CD4-positive, alpha-beta T cell treated with Interleukin-6 at 100 ng/mL for 8 hours (primary cell): ENCODE measurements at places on chromosomes 16 and 17.

- DNase-seq = no peak
Observed at GRCh38 chr17:44917456-44917855, 2.2 kb upstream of the GFAP start.

DNA sequence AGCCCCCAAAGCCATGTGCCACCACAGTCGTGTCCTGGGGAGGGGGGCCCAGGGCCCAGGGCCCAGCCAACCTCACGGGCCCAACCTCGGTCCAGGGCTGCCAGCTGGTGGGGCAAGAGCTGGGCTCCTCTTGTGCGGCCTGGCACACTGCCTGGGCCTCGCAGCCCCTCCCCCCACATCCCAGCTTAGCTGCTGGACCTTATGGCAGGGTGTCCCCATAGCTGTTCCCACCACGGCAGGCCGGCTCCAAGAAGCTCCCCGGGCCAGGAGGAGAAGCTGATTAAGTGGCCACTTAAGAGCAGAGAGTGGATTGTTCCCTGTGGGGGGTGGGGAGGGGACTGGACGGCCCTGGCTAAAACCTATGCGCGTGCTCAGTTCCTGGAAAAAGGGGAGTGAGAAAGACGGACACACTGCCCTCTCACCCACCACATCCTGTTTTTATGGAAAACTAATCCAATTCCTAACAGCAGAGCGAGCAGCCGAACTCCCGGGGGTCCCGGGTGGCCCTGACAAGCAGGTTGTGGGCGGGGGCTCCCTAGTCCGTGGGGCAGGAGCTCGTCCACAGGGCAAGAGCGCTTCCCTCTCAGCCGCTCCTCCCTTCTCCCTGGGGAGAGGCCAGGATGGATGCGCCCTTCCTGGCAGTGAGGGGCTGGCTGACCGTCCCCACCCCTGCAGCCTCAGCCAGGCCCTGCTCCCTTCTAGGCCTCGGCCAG, 16.8 kb downstream of the PIEZO1 start:
- no peak for DNase-seq

DNA sequence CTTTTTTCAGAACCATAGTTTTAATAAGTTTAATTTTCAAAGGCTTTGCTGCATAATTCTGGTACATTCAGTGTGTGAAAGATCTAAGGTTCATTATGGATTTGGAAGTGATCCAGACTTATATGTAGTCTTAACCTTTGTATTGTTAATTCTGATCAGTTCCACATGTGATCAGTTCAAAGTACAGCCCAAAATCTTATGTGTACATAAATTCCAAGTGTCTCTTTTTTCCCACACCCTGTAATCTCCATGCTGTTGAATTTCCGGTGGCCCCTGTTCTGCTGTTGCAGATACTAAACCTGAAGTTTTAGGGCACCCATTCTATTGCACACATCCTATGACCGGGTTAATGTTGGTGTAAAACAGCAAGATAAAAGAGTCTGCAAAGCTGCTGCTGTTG, 1147.5 kb upstream of the CDH8 start:
- no peak for DNase-seq

GRCh38 chr17:45315648-45316433, 979 bp downstream of the MAP3K14 start:
- no peak for DNase-seq

- DNase-seq = no peak
Observed at GRCh38 chr17:14044702-14045101, 24.6 kb upstream of the COX10 start.

- DNase-seq = peak; percentile 53
Observed at GRCh38 chr17:77332981-77333685, 192.4 kb downstream of the SEC14L1 start.

GRCh38 chr16:17162560-17162959, 308.2 kb downstream of the XYLT1 start:
- no peak for DNase-seq

- DNase-seq = no peak
Observed at GRCh38 chr17:68749349-68750207, 148.4 kb upstream of the FAM20A start.
